Osteocyte (in vitro differentiated cells): ENCODE measurements at places on chromosomes 1 and 21. TPM values are rescaled to one million over a fixed set of nuclear protein-coding genes. Genes with fewer than 3 reads are reported as not detected.

- no peak for DNase-seq
- H3K27me3 ChIP-seq, result no peaks in the 10 kb centered on the region
- H3K36me3 ChIP-seq, result peaks cover 17% of the 10 kb centered on the region
- no peak overlapping the region for H3K27ac ChIP-seq
- no peaks in the 10 kb centered on the region for H3K4me1 ChIP-seq
Measured at GRCh38 chr1:31335007-31335406, 37.9 kb downstream of the FABP3 start.

The C1orf94 gene
- not detected in 2 replicates for total RNA-seq

The CACNA1S gene
- total RNA-seq, result not detected in 2 replicates

The RBP7 gene
- total RNA-seq, result not detected in 2 replicates

The GPR153 gene
- 4.2 and 4.4 TPM in 2 replicates for total RNA-seq

- no peak overlapping the region for H3K27ac ChIP-seq
- H3K4me3 ChIP-seq, result no peak overlapping the region
- H3K36me3 ChIP-seq, result no peaks in the 10 kb centered on the region
- H3K4me1 ChIP-seq, result no peaks in the 10 kb centered on the region
- DNase-seq, result no peak
- H3K27me3 ChIP-seq, result peaks cover 2% of the 10 kb centered on the region
Measured at GRCh38 chr1:94721240-94721639, 98.9 kb upstream of the SLC44A3 start.

GRCh38 chr1:119667173-119667572 lies 19.1 kb upstream of the ZNF697 start:
- no peak overlapping the region for H3K27ac ChIP-seq
- DNase-seq, result no peak
- no peaks in the 10 kb centered on the region for H3K36me3 ChIP-seq

- no peak for DNase-seq
- H3K4me1 ChIP-seq, result peaks cover 21% of the 10 kb centered on the region
- peak overlapping the region; percentile 82 for H3K4me3 ChIP-seq
- no peaks in the 10 kb centered on the region for H3K27me3 ChIP-seq
- peak overlapping the region; percentile 89 for H3K27ac ChIP-seq
Measured at GRCh38 chr1:16441282-16441665, 750 bp downstream of the NECAP2 start.

DNA sequence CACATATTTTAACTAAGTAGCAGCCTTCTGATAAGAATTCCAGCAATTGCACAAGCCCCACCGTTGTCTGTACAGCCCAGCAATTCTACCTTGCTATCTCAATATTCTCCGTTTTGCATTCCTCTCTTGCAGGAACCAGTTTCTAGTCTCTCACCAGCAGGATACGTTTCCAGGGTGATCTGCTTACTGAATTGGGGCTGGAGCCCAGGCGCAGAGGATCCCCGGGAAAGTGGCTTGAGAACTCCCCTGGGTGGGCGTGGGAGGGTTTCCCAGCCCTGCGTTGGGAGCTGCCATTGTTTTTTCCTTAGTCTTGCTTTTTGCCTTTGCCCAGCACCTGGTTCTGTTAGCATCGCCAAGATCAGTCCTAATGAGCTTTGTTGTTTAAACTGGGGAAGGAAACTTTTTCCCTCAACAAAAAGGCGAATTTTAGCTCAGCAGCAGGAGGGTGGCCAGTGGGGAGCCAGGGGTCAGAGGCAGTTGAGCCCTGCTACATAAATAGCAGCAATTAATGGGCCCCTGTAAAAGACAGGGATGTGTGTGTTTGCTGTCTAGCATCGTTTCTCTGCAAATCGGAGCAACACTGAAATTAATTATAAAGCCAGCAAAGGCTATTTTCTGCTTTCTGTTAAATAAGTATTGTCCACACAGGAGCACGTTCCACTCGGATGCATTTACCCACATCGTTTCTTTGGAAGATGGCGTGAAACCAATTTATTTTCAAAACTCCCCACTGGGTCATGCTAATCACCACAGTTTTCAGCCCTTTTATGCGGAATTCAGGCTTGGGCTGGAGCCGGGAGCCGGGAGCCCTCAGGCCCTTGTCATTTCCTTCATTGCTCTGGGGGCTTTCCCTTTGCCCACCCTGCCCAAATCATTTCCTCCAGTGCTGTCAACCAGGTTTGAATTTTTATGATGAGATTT lies 36.6 kb downstream of the HUNK start:
- H3K27me3 ChIP-seq, result no peaks in the 10 kb centered on the region
- no peaks in the 10 kb centered on the region for H3K36me3 ChIP-seq
- H3K4me3 ChIP-seq, result no peak overlapping the region
- DNase-seq, result no peak
- H3K4me1 ChIP-seq, result peaks cover 73% of the 10 kb centered on the region

The FCMR gene
- not detected in 2 replicates for total RNA-seq

The LRRC38 gene
- total RNA-seq, result not detected in 2 replicates

- H3K4me3 ChIP-seq, result no peak overlapping the region
- no peak overlapping the region for H3K27ac ChIP-seq
- peaks cover 5% of the 10 kb centered on the region for H3K4me1 ChIP-seq
- no peaks in the 10 kb centered on the region for H3K36me3 ChIP-seq
Measured at GRCh38 chr1:27596986-27597385, 7.0 kb downstream of the AHDC1 start.

The ZFP69B gene
- total RNA-seq, result 6.7 TPM in 2 replicates

The CAPN9 gene
- not detected in 2 replicates for total RNA-seq

The TMCO1 gene
- 101 and 103 TPM in 2 replicates for total RNA-seq

The ATP6V1G3 gene
- total RNA-seq, result not detected in 2 replicates

The YIPF1 gene
- total RNA-seq, result 25.3 and 25.6 TPM in 2 replicates

The ASH1L gene
- 46.3 and 51.5 TPM in 2 replicates for total RNA-seq

The CHRM3 gene
- total RNA-seq, result 0.30 and 0.37 TPM in 2 replicates
